ENCODE measurements at places on chromosomes 5 and 9.
A peak's percentile ranks its signal among the peaks of the same experiment; 100 is the strongest.

- DNase-seq, result no peak
Measured at GRCh38 chr9:107631788-107632187, 142.2 kb upstream of the KLF4 start.

- DNase-seq, result no peak
Measured at GRCh38 chr9:127567730-127568617, 44.1 kb upstream of the STXBP1 start.

GRCh38 chr5:127671218-127671617 lies 22.3 kb downstream of the CTXN3 start:
- no peak for DNase-seq

GRCh38 chr5:115585265-115585664 lies 17.0 kb downstream of the TICAM2 start:
- no peak for DNase-seq

- DNase-seq, result no peak
Measured at GRCh38 chr9:133427658-133428348, 5.6 kb downstream of the ADAMTS13 start.

- DNase-seq, result no peak
Measured at GRCh38 chr5:135964670-135965320, 10.0 kb upstream of the LECT2 start.

DNA sequence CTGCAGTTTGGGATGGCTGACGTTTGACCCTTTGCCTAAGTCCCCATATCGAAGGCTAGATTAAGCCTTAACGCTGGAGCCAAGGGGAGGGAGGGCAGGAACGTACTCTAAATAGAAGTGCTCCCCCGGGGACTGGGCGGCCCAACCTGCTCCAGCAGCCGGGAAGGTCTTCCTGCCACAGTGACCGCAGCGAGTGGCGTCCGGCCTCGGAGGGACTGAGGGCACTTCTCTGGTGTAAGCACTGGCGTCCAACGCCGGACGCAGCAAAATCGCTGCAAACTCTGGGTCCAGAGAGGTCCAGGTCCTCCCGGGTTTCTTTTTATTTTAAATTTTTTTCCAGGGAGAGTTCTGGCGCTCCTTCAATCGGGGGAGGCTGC lies 505 bp upstream of the ACER2 start:
- DNase-seq, result peak; percentile 9

- no peak for DNase-seq
Measured at GRCh38 chr9:94160594-94161501, 76.6 kb downstream of the PTPDC1 start.

DNA sequence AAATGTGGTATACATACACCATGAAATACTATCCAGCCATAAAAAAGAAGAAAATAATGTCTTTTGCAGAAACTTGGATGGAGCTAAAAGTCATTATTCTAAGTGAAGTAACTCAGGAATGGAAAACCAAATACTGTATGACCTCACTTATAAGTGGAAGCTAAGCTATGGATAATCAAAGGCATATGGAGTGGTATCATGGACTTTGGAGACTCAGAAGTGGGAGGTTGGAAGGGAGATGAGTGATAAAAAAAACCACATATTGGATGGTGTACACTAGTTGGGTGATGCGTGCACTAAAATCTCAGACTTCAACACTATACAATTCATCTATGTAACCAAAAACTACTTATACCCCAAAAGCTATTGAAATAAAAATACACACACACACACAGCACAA lies 24.5 kb downstream of the ADAMTS12 start:
- no peak for DNase-seq

DNA sequence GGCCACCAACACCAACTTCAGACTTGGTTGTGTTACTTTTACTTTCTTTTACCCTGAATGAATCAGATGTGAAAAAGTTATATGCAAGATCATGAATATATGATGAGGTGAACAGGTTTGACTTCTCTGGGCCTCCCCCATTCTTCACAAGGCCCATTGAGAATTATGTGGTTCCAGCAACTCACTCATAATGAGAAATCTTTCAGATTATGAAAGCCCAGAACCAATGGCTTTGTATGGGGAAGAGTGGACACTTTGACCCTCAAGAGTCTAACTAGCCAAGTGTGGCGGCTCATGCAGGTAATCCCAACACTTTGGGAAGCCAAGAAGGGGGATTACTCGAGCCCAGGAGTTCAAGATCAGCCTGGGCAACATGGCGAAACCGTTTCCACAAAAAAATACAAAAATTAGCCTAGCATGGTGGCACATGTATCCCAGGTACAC lies 16.1 kb upstream of the LNPEP start:
- DNase-seq, result peak; percentile 32

Data from stimulated activated CD4-positive, alpha-beta T cell treated with anti-CD3 and anti-CD28 coated beads, Interleukin-4, amount 100 ng/mL, for 24 hours (primary cell).